Activated CD4-positive, alpha-beta T cell treated with anti-CD3 and anti-CD28 coated beads, Interleukin-2, amount 10 ng/mL, durations not matched to agents 24 days and 14 days (primary cell): ENCODE measurements at places on chromosomes 4 and X. TPM values are rescaled to one million over a fixed set of nuclear protein-coding genes. Genes with fewer than 3 reads are reported as not detected.

The MXRA5 gene
- not detected in 2 replicates for total RNA-seq

The HEPH gene
- total RNA-seq = not detected in 2 replicates

The ADGRL3 gene
- not detected in 2 replicates for total RNA-seq

The RASSF6 gene
- total RNA-seq = not detected in 2 replicates

The CXXC4 gene
- not detected in 2 replicates for total RNA-seq

The HS6ST2 gene
- total RNA-seq = 0.78 and 1.2 TPM in 2 replicates

The DMD gene
- 3.2 and 5.0 TPM in 2 replicates for total RNA-seq

The CT55 gene
- not detected in 2 replicates for total RNA-seq

The SPANXB1 gene
- total RNA-seq = not detected in 2 replicates

The DCAF8L2 gene
- total RNA-seq = not detected in 2 replicates
